ENCODE measurements at places on chromosomes 11 and 22.

- DNase-seq = no peak
Measured at GRCh38 chr11:116107229-116107628, 603.0 kb upstream of the CADM1 start.

GRCh38 chr11:14026961-14027360 lies 64.4 kb downstream of the SPON1 start:
- DNase-seq = no peak

GRCh38 chr22:36964106-36964505 lies 50.7 kb downstream of the CSF2RB start:
- DNase-seq = no peak

DNA sequence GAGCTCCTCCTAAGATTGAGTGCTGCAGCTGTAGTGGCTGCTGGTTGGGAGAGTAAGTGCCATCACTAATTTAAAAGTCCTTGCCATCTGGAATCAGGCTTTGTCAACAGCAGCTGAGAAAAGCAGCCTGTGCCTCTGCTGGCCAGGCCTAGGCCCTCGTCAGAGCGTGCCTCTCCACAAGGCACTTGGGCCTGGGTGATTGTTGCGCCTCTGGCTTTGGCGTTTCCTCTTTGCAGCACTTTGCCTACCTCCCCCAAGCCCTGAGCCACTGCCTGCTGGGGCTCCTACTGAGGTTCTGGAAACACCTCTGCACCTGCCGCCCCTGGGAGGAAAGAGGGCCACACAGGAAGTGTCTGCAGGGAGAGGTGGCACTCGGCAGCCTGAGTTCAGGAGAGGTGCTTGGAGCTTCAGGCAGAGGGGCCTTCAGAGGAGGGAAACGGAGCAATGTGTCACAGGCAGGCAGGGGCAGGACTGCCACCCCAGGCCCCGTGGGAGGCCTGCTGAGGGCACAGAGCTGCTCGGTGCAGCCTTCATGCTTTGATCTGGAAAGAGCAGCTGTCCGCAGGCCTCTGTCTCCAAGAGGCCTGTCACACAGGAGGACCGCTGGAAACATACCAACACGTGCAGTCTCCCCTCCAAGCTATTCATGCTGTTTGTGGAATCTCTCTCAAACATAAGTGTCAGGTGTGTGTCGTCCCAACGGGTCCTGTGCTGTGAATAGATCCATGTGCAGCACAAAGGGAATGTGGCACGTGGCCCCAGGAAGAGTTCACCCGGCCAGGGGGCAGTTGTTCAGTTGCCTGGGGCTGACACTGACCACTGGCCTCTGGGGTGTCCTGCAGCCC lies 61.5 kb upstream of the EMID1 start:
- peak; percentile 64 for DNase-seq

- DNase-seq = no peak
Measured at GRCh38 chr11:102615077-102615893, 9.8 kb downstream of the MMP20 start.

GRCh38 chr11:57698843-57699365 lies 13.1 kb downstream of the MED19 start:
- no peak for DNase-seq

- DNase-seq = peak; percentile 8
Measured at GRCh38 chr11:13465909-13466371, 2.9 kb upstream of the BTBD10 start.

DNA sequence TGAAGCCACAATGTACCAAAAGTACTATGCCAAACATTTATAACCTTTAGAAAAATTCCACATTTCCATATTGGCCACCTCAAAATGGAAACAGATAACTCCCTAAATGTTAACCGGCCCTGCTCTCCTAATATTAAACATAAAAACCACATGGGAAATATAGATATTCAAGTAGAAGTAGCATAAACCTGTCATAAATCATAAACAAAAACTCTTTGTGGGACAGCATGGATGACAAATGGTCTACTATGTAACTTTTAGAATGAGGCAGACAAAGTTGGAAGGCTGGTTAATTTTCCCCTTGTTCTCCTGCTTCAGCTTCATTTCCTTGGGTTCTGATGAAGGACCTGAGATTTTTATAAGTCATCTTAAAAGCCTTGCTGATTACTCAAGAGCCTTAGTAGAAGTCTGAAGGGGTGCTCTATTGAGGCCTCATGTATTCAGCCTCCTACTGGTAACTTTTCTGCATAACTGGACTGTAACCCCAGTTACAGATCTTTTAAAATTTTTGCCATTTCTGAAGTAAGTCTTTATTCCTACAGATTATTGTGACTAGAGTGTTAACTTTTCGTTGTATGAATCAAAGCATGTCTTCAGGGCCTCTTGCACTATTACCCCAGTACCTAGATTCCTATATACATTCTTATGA lies 116.4 kb downstream of the STIM1 start:
- DNase-seq = no peak

DNA sequence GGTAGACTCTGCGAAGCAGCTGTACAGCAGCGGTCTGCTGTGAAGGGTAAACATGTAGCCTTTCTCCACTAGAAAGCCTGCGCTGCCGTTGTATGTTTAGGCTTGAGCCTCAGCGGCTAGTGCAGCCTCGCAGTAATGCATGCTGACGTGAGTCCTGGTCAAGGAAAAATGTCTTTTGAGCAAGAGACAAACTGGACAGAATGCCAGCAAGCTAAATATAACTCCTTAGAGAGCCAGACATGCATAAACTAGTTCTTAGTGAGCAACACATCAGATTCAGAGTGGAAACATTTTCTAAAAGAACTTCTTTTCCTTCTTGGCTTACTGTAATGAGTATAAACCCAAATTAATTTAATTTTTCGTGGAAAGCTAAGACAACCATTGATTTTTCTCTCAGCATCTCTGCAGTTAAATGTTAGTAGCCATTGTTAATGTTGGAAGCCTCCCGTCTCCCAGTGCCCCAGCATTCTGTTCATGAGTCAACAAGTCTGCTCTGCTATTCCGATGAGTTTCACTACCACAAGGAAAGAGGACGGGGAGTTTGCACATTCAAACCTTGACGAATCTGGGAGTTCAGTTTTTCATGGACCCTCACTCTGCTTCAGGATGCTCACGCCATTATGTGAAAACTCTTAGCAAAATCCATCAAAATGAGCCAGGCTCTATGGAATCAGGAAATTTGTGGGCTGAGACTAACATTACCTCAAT lies 51.4 kb downstream of the JAM3 start:
- no peak for DNase-seq

DNA sequence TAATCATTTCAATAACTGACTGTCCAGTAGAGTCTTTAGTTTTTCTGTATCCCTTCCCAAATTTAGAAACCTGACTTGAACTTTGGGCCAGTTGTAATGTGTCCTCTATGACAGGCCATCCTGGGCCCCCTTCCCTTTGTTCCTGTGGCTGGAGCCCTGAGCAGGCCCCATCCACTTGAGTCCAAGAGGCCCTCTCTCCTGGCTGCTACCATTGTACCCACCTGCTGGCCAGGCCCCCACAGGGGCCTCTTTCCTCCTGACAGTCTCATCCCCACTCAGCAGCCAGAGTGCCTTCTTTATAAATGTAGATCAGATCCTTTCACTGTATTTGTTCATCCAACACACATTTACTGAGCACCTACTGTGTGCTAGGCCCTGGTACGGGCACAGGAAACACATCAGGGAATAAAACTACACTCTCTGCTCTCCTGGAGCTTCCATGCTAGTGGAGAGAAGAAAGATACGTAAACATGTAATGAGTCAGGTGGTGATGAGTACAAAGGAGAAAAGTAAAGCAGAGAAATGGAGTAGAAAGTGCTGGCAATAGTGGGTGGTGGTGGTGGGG lies 2.7 kb upstream of the LRP5 start:
- DNase-seq = peak; percentile 24

GRCh38 chr22:21651521-21652009 lies 9.5 kb downstream of the SDF2L1 start:
- no peak for DNase-seq

DNA sequence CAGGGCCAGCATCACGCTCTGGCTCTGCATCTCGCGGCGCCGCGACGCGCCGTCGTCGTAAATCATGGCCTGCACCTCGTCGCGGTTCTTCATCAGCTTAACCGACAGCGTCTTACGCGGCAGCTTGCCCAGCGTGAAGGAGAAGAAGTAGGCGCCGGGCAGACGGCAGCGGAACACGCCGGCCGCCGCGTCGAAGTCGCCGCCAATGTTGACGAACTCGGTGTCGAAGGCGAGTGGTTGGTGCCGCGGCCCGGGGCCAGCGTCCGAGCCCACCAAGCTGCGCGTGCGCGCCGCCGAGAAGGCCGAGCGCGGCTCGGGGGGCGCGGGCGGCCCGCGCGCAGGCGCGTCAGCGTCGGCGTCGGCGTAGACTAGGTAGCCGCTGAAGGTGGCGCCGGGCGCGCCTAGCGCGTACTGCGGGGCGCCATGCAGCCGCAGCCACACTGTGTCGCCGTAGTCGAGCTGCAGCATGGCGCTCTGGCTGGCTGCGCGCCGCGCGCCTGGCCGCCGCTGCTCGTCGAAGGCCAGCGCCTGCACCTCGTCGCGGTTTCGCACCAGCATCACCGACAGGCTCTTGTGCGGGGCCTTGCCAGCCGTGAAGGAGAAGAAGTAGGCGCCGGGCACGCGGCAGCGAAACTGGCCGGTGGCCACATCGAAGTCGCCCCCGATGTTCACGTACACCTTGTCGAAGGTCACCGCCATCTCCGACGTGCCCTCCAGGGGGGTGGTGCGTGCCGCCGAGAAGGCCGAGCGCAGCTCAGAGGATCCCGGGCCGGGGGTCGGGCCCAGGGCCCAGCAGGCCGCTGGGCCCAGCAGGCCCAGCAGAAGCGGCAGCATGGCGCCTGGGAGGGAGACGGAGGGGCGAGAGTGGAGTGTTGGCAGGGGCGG lies 3.7 kb downstream of the FAM180B start:
- no peak for DNase-seq

DNA sequence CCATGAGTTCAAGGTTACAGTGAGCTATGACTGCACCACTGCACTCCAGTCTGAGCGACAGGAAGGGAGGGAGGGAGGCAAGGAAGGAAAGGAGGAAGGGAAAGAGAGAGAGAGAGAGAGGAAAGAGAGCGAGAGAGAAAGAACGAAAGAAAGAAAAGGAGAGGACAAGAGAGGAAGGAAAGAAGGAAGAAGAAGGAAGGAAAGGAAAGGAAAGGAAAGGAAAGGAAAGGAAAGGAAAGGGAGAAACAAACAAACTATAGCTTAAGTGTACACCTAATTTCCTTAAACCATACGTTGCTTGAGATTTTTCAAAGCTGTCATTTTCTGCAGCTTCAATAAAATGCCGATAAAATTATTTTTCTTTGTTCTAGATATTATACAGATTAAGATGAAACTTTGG lies 80.2 kb upstream of the APOA1 start:
- DNase-seq = no peak

All from NCI-H510A treated with DMSO at 0.1 percent for 48 hours (cell line).